ENCODE measurements at places on chromosomes 5 and 9.

GRCh38 chr5:120435129-120435528, 29.0 kb upstream of the PRR16 start:
- no peak for DNase-seq

DNA sequence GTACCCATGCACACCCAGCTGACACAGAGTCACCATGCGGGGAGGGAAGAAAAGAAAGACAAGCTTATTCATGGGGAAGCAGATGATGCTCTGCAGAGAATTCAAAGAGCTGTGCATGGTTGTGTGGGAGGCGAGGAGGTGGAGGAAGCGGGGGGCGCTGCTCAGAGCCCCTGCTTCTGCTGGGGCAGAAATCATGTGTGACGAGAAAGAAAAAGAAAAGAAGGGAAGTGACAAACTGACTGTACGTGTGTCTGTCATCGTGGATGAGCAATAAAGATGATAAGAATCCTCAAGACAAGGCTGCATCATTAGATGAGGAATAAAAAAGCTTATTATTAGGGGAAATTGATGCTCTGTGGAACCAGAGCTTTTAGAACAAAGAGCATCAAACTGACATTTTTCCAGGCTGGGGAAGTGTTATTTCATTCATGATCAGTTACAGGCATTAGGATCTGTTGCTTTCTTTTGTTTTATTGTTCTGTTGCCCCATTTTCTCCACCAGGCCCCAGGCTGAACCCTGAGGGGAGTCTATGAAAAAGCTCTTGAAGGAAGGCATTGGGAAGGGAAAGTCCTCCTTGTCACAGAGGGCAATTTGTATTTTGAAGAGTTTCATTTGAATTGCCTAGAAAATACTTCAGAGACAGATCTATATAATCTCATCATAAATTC, 20.3 kb upstream of the SH3RF2 start:
- no peak for DNase-seq

DNA sequence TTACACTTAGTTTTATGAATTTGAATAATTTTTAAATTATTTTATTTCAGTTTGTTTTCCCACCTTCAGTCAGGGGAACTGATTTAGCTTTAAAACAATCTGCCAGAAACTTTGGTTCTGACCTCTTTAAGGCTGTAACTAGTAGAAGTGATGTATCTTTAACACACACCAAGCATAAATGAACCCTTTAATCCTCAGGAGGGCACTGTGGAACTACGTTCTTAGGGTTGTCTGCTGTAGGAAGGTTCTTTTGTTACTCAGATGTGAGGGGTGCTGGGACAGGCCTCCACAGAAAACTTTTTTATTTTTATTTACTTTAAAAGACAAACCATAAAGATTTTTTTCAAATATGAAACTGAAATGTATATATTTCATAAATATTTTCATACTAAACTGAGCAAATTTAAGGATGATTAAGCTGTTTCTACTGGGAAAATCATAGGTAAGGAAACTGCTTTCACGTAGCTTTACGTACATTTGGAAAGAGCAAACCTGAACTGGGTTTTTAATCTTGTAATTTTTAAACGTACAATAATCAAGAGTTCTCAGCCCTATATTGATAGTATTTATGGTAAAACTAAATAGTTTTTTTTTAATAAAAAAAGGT, 5.3 kb downstream of the KLF4 start:
- no peak for DNase-seq

DNA sequence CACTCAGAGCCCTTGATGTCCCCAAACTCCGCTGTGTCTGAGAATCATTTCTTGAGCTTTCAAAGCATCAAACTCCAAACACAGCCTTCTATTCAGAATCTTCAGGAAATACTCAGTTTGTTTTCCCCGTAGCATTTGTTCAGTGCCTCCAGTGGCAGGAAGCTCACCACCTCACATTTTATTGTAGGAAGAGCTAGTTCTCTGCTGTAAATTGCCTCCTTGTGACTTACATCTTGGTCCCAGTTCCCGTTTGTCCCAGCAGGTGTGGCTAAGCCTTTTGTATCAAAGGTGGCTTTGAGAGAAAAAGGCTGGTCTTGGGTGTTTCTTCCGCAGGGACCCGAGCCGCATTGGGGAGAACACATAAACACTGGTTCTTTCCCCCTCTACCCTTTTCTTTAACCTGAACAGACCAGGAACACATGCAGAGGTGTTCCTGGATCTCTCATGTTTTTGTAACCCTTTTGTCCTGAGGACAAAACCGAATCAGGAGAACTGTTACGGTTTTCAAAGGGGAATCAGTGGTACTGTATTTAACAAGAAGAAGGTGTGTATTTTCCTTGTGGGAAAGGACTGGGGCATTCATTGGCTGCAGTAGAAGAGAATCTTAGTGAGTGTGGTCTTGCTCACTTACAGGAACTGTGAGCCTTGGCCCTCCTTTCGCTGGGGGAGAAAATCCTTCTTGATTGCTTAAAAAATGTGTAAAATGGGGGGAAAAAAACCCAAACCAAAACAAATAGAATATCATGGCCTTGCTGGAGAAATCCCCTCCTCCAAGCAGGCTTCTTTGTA, 1.9 kb downstream of the OSMR start:
- DNase-seq, result no peak

GRCh38 chr5:1017691-1018455, 9.3 kb downstream of the NKD2 start:
- DNase-seq, result no peak

DNA sequence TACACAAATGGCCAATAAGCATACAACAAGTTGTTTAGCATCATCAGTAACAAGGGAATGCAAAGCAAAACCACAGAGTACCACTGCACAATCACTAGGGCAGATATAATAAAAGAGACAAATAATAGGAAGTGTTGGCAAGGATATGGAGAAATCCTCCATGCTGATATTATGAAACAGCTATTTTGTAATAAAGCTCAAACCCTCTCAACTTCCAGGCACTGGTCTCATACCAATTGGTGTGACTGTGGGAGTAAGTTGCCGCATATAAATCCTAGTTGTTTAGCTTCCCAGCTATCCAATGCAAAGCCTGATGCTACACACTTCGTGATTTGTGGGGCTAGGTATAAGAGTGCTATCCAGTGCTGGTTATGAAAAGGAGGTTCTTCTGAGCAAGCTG, 88.6 kb downstream of the SMIM23 start:
- no peak for DNase-seq

GRCh38 chr9:37619806-37620205, 27.4 kb upstream of the TOMM5 start:
- DNase-seq, result no peak

DNA sequence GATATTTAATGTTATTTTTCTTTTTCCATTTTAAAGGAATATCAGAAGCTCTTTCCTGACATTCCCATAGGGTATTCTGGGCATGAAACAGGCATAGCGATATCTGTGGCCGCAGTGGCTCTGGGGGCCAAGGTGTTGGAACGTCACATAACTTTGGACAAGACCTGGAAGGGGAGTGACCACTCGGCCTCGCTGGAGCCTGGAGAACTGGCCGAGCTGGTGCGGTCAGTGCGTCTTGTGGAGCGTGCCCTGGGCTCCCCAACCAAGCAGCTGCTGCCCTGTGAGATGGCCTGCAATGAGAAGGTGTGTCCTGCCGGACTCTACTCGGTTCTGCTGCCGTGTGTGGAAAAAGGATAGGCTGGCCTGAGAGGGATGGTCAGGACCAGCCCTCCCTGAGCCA, 24.2 kb downstream of the NANS start:
- no peak for DNase-seq

DNA sequence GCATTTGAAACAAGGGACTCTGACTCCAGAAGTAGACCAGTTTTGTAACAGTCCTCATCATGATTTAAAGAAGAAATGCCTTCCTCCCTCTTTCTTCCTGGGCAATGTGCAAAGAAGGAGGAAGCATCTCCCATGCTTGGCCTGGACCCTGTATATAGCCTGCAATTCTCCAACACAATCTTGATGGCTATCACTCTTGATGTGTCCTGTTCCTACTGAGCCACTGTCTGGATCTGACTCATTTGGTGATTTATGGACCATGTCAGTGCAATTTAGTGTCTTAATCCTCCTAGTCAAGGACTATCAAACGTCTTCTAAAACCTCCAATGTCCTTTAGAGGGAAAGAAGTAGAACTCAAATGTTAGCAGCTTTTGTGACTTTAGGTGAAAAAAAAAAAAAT, 697.3 kb downstream of the TLR4 start:
- no peak for DNase-seq

GRCh38 chr5:125037020-125037419, 290.6 kb upstream of the ZNF608 start:
- no peak for DNase-seq

DNA sequence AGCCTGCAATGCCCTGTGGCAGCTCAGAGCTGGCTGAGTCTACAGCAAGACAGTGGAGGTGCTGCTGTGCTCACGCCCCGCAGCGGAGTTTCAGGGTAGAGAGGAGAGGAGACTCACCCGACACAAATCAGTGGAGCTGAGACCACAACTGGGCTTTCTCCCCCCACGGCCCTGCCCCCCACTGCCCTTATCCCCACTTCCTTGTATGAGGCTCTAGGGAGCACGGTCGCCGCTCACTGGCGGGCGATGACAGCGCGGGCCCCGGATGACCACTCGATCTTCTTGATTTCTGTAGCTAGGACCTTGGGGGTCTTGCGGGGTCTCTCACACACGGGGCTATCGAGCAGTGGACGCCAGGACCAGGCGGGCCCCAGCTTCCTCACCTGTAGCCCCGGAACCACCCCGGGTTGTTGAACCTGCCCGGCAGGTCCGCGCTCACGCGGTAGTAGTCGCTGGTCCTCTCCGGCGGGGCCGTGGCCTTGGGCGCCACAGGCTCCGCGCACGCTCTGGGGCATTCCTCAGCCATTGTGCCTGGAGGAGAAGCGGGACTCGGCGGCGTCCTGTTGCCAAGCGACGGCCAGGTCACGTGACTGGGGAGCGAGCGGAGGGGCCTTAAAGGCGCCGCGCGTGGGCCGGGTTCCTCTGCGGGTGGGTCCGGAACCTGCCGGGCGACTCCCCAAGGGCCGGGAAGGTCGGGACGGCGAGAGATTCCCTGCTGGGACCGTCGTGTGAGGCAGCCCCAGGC, 984 bp upstream of the MRPS2 start:
- DNase-seq, result peak; percentile 80

DNA sequence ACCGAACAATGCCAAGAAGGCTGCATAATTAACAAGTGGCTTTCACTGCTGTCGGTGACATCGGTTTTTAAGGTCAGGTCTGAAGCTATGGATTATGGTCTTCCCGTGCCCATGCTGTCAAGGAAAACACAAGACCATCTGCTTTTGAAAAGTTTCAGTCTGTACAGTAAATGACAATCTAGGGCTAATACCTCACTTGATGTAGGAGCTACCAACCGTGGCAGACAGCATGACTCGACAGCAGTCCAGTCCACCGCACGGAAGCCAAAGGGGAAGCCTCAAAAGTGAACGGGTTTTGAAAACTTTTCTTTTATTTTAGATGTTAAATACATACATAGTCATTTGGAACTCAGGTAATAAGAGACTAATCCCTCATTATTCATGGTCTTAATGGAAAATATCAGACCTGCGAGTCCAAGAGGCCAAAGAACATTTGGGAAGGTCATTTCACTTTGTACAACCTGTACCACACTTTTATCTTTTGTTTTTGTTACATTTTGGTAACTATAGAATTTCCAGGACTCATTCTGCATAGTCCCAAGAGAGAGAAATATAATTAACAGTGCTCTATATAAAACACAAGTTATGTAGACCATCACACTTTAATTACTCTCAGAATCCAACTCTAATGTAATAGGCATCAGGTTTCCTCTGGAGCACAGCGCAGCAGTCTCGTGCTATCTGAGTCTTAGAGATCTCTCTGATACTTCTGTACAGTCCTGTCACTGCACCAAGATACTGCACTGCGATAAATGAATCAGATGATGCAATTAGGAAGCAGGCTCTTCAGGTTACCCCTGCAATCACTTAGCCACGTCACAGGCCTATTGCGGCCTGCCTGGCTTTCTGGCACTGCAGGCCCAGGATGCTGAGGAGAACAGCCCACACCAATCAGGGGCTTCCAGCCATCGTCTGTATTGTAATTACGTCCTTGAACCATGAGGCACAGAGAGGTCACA, 184.9 kb downstream of the FANCC start:
- no peak for DNase-seq

GRCh38 chr5:170423692-170424091, 34.5 kb upstream of the KCNMB1 start:
- DNase-seq, result no peak

- no peak for DNase-seq
These were observed 274.4 kb upstream of the CLINT1 start for GRCh38 chr5:158133369-158133768.

DNA sequence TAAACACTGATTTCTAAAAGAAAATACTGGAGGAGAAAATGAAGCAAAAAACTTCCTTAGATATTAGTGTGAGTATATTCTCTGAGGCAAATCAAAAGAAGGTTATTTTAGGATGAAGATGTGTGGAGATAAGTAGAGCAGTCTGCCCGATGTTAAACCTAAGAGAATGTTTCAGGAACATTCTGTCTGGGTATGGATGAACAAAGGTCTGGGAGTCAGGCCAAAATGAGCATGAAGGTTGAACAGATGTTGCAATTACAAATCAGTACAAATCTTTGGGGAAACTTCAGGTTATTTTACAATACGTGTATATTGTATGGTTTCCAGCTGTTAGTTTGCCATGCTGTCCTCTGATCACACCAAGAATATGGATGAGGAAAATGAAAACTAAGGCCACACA, 14.4 kb upstream of the CEP78 start:
- DNase-seq, result no peak

GRCh38 chr5:17190799-17191391, 26.5 kb upstream of the BASP1 start:
- no peak for DNase-seq

DNA sequence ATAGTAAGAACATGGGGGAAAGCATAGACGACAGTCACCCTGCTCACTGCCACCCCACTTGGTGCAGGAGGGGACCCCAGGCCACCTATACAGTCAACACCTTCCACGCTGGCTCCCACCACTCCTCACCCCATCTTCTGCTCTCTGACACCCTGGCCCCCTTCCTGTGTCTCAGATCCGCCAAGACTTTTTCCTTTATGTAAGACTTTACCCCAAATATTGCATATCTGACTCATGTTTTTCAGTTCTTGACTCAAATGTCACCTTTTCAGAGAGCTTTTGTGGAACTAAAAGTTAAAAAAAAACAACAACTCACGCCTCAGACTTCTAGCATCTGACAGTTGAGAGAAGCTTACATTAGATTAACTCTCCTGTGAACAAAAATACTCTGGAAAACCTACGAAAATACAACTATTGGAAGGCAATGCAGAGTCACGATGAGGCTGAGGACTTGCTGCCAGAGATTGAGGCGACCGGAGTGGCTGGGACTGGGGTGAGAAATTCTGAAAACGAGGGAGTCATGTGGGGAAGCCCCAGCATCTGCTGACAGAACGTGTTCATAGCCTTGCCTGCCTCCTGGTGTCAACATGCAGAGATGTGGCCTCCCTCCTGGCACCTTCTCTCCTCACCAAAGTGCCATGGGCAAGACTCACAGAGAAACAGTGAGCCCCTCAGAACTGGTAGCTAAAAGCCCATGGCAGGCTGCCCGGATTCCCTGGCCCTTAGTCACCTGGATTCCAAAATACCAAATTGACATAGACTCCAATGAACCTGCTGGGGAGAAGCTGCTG, 22.4 kb upstream of the FCN2 start:
- DNase-seq, result no peak

DNA sequence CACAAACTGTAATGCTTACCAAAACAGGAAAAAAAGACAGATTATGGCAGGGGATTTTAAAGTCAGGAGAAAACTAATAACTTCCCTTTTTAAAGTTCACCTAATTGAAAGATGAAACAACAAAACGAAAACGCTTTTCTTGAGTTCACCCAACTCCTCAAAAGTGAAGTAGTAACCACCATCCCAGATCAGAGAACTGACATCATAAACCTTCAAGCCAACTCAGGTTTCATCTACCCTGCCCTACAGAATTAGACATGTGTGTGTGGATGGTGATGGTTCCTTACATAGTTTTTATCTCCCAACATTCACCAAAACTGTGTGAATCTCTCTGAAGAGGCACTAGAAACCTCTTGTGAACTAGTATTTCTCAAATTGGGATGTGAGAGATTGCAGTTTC, 195.2 kb upstream of the PTGER4 start:
- DNase-seq, result no peak
